ENCODE measurements at places on chromosomes 11 and 22.

DNA sequence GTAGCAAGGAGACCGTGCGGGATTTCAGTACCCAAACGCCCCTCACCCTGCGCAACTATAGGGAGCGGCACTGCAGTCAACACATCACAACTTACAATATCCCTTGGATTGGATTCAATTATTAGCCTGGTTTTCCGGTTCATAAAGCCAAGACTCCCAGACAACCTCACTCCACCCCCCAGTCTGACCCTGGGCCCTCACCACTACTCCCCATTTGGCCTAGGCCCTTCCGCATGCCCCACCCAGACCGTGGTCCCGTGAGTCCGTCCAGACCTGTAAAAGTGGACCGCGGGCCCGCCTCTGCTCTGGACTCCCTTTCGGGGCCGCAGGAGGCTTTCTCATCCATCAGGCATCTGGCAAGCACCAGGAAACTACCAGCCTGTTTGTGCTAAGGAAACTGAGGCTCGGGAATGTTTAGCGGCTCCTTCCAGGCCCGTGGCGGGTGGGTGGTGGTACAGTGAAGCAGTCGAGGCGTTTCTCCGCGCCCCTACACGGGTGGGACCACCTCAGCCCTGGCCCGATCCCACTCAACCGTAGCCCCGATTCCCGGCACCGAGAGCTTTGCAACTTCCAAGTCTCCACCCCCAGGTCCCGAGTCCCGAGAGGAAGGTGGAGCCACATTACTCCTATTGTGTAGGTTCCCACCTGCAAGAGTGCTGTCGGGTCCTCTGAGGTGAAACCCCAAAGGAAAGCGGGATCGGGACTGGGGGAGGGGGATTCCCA is 679 bp upstream of the DPP3 start:
- DNase-seq = no peak

DNA sequence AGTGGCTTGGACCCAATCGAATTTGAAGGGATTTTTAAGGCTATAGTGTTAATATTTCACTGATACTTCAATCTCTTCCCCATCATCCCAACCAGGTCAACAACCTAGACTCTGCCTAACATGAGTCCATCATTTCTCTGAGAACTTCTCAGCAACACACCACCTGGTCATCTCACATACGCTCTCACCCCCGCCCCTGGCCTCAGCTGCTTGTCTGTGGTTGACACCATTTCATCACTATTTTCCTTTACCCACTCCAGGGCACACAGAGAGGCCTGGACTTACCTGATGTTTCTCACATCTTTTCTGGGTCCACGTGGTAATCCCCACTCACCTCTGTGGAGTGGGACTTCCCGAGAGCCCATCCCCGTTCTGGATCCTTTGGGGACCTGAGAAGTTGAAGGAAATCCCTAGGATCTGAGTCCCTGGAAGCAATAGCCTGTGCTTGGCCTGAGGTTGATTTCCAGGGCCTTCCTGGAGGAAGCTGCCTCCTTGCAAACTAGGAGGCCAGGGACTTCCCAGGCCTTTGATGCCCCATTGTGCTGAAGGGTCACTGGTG is 3.2 kb downstream of the P2RX3 start:
- DNase-seq = no peak

- no peak for DNase-seq
Observed at GRCh38 chr11:7417328-7417727, 68.0 kb upstream of the OLFML1 start.

DNA sequence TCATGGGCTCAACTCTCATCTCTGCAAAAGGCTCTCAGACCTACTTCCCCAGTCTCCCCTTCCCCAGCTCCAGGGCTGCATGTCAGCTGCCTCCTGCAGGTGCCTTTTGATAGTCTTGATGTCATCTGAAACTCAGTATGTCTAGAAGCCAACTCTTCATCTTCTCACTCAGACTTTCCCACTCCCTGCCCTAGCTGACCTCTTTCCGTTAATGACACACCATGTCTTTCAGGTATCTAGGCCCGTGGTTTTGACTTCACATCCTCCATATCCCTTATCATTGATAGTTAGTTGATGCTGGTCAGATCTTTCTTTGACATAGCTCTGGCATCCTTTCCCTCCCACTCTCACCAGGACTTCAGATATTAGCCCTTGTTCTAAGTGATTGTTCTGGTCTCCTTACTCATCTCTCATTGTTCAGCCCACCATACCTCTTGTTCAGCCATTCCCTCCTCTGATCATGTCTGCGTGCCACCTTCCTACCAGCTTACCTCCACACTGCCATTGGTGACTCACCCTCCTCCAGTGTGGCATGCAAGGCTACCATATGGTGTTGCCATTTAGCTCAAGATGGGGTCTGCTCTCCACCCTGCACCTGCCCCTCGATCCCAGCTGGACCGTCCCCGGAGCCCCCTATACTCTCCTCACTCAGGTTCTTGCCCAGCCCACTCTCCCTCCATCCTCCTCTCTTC is 18.4 kb downstream of the TTC12 start:
- DNase-seq = no peak

DNA sequence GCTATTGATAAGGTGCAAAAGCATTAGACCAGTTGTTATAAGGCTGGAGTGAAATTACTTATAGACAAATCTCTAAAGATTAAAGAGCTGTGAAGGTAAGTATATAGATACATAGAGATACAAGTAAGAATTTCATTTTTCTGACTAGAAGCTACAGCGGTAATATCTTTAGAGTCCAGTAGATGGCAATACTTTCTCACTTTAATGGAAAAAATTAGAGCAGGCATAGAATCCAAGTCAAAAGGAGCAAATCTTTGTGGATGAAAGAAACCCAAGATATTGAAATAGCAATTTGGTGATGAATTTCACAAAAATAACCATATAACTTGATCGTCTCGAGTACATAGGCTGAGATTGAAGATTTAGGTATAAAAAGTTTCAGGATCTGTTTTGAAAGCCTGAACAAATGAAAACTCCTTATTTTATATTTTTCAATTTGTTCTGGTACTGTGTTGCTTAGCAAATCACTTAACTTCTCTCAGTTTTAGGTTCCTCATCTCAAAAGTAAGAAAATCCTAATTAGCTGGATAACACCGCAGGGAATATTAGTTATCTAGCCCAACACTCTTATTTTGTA is 81.9 kb downstream of the UVRAG start:
- no peak for DNase-seq

DNA sequence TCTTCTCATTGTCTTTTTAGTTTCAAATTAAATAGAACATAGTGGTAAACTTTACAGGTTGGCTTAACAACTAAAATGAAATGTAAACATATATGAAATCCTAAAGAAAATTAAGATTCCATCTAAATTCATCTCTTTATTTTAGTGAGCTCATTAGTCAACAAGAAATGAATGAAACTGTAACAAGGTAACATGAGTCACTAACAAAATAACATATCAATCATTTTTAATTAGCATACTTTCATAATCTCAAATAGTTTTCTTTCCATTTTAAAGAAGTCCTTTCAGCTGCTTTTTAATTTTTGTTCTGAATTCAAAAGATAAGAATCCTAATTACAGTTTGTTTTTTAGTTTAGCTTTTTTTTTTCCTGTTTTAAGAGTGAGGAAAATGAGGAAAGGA is 688.6 kb upstream of the TENM4 start:
- DNase-seq = no peak

DNA sequence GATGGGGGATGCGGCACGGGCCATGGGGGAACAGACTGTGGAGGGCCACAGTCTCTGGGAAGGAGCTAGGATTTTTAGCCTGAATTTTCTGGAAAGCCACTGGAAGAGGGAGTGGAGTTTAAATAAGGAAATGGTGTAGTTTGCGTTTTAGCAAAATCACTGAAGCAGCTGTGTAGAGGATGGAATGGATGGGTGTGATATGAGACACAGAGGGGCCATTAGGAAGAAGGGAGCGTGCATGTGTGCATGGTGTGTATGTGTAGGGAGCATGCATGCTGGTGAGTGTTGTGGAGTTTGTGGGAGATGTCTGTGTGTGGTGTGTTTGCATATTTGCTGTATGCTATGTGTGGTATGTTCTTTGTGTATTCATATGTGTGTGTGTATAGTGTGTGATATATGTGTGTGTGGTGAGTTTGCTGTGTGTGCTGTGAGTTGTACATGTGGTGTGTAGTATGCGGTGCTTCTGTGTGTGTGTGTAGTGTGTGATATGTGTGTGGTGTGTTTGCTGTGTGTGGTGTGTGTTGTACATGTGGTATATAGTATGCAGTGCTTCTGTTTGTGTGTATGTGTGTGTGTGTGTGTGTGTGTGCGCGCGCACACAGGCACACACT is 67.6 kb downstream of the FBXO7 start:
- no peak for DNase-seq

GRCh38 chr11:34345991-34346480 is 11.8 kb downstream of the ABTB2 start:
- DNase-seq = no peak

DNA sequence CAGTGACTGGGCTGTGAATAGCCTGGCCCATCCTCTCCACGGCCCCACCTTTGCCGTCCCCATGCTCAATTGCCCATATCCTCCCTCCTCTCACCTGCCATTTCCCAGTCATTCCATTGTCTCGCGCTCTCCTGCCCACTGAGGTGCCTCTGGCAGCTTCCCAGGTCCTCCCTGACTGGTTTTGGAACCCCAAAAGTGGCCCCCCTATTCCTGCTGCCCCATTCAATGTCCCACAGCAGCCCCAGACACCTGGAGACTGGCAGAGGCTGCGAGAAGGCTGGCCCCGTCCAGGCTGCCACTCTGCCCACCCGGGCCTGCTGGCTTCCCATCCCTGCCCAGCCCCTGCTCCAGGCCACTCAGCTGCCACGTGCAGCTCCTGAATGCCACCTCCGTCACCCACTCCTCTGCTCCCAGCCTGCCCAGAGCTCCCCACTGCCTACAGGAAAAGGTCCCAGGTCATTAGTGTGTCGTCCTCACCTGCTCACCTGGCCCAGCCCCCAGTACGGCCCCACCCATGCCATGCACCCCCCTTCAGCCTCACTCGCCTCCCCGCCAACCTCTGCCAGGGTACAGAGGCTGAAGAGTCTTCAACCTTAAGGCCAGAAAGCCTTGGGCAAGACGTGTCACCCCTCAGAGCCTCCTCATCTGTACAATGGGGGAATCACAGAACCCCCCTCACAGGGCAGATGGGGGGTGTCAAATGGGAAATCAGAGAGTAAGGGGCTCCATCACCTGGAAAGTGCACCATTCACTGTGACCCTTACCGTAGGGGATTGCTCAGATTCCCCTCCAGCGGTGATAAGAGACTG is 37.5 kb downstream of the KCNJ4 start:
- DNase-seq = no peak

- DNase-seq = no peak
Observed at GRCh38 chr11:43992834-43993637, 50.6 kb downstream of the C11orf96 start.

- no peak for DNase-seq
Observed at GRCh38 chr11:7251487-7251835, 243 bp upstream of the SYT9 start.

GRCh38 chr11:43988040-43988817 is 45.8 kb downstream of the C11orf96 start:
- DNase-seq = no peak

DNA sequence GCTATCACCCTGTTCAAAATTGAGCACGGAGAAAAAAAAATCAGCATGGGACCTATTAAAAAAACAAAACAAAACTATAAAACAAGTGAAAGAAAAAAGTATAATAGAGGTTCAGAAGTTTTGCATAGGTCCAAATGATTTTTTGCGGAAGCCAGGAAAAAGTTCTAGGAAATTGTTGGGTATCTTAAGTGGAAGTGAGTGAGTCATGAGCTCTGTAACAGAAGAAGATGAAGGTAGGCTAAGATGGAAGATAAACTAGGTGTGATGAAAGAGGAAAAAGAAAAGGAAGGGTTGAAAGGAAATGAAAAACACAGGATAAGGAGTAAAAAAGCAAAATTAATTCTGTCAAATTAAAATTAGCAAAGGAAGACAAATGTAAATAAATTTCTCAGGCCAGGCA is 27.8 kb downstream of the SDHD start:
- no peak for DNase-seq

DNA sequence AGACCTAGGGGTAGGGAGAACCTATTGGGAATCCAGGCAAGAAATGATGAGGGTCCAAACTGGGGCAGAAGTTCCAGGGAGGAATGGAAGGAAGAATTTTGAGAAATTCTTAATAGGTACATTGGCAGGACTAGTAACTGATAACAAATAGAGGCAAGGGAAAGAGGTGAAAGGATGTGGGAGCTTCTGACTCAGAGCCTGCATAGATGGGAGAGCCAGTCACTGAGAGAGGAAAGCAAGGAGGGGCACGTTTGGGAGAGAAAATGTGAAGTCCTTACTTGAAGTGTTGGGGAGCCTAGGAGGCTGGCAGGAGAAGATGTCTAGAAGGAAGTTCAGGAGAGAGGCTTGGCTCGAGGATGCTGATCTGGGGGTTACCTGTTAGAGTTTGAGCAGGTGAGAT is 104.6 kb upstream of the NCAM1 start:
- no peak for DNase-seq

GRCh38 chr11:93073508-93074280 is 104.2 kb downstream of the MTNR1B start:
- DNase-seq = no peak

DNA sequence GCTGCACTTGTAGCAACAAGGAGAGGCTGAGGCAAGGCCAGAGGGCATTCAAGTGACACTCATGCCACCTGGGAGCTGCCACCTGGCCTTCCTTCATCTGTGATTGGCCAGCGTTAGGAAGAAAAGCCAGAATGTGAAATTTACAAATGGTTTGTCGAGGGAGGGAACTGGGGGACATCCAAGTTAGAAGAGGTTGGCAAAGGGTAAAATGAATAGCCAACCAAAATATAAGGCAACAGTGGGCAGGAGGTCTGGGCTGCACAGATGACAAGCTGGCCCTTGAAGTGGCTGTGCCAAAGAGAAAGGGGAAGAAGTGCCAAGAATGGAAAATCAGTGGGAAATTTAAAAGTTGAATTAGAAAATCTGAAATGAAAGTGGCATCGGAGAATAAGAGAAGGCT is 221.4 kb downstream of the C11orf91 start:
- no peak for DNase-seq

DNA sequence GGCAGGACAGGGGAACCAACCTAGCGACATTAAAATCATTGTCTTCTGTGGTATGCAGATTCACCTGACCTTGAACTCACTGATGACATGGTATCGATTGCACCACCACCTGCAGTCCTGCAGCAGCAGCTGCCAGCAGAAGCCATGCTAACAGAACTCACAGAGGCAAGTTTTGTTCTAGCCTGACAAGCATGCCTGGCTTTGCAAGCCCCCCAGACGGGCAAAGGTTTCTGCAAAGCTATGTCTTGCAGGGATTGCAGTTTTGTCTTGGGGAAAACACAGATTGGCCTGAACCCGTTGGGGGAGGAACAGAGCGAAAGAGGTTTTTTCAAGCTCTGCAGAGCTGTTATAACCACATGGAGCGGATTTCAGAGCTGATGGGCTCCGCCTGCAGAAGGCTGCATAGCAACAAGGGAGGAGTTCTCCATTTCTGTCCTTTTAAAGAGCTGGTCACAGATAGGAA is 221.0 kb downstream of the HIPK3 start:
- no peak for DNase-seq

- DNase-seq = no peak
Observed at GRCh38 chr22:41830174-41830573, 2.7 kb upstream of the SREBF2 start.

- DNase-seq = no peak
Observed at GRCh38 chr11:22194306-22194705, 1.4 kb downstream of the ANO5 start.
